ENCODE measurements at places on chromosomes 7 and 10.

- DNase-seq: no peak
Measured at GRCh38 chr7:95796617-95797016, 24.3 kb downstream of the DYNC1I1 start.

DNA sequence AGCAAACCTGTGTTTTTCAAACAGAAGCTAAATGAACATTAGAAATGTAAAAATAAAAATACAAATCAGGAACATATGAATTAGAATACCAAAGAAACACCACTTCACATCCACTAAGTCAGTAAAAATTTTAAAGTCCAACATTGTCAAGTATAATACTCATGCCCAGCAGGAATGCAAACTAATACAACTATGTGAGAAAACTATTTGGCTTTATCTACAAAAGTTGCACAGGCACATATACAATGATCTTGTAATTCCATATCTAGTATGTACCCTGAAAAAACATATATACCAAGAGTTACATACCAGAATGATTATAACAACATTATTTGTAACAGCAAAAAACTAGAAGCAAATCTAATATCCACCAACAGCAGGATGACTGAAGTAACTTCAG is 91.1 kb downstream of the RNF32 start:
- DNase-seq: no peak

GRCh38 chr10:34696423-34696822 is 118.7 kb downstream of the PARD3 start:
- no peak for DNase-seq

DNA sequence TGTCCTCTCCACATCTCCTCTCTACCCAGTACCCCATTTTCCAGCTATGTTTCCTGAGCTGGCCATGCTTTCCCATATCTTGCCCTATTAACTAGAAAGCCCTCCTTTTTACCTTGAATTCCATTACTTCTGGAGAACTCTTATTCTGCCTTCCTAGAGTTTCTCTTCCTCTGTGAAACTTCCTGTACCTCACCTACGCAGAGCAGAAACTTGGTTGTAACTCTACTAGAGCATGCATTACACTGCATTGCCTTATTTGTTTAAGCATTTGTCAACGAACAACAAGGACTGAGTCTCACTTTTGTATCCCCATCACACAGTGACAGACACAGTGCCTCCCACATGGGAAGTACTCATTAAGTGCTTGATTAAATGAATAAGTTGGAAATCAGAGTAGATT is 36.4 kb downstream of the VCL start:
- DNase-seq: no peak

DNA sequence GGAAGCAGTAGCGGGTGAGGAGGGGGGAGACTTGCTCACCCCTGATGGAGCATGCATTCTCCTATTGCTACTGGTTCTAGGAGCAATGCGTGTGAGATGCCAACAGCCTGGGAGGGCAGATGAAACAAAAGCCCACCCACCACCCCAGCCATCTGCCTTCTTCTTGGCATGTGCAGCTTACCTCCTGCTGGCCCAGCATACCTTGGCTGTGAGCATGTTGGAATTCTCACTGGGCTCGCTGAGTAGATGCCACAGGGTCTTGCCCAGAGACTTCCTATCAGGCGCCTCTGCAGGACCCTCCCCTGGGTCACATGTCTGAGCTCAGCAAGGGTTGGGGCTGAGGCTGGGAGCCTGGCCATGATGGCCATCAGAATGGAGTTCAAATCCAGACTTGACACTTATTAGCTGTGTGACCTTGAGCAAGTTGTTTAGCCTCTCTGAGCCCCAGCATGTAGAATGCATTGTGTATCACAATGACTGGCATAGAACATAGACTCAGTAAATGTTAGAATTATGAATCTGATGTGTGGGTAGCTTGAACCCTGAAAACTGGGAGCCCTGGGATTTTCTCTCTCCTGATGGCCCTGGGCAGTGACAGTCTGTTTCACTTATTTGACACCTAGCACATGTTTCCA is 38.2 kb downstream of the CDH23 start:
- DNase-seq: no peak

- DNase-seq: peak; percentile 52
Measured at GRCh38 chr7:50679218-50680007, 103.3 kb downstream of the GRB10 start.

DNA sequence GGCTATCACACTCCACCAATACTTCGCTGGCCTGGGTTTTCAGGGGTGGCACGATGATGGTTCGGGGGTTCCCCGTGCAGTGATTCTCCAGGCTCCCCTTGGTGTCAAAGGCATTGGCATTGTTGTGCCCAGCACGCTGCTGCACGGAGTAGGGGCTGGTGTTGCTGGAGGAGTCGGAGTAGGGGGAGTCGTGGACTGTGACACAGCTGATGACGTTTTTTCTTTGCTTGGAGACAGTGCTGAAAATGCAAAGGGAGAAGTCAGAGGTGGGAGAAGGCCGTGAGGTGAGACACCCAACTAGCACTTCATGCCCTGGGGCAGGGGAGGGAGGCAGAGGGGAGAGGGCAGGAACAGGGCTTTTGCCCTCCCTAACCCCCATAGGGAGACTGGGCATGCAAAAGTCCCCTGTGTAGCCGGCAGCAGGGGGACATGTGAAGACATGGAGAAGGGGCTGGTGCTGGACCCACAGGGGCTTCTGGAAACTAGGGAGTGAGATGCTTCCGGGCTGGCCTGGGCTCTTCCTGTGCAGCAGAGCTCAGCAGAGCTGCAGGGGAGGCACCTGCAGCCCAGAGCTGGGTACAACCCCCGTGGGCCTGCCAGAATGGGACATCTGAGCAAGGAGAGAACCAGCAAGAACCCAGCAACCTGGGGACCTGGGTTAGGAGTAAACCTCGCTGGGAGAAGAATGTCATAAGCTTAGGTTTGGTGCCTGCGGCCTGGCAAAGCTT is 60.5 kb downstream of the CLEC2L start:
- DNase-seq: no peak

GRCh38 chr10:132158122-132158741 is 28.5 kb upstream of the DPYSL4 start:
- DNase-seq: no peak

DNA sequence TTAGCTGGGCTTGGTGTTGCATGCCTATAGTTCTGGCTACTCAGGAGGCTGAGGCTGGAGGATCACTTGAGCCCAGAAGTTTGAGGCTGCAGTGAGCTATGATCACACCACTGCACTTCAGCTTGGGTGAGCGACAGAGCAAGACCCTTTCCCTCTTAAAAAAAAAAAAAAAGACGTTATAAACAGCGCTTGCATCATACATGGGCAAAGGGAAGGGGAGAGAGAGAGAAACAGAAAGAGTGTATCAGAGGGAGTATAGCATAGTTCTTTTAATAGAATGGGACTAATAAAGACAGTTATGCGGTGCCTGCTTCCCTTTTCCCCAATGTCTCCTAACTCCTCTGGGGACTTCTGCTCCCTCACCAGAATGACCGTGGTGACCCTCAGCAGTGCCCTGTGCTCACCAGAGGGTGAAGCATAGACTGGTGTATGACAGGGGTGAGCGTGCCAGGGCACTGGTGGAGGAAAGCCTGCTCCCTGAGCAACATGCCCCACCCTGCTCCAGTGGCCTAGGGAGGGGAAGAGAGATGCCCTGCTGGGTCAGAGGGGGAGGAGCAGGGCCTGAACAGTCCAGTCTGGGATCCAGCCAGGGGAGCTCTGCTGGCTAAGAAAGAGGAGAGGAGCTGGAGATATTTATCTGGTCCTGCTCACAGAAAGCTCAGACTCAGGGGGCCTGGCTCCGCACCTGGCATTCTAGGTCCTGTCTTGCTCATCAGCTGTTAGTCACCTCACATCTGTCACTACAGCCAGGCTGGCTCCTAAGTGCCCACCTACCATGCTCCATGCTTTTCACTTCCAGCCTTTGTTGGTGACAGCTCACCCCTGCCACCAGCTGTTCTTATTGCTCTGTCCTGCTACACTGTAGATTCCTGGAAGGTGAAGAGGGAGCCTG is 2.2 kb downstream of the PDZD7 start:
- DNase-seq: no peak

DNA sequence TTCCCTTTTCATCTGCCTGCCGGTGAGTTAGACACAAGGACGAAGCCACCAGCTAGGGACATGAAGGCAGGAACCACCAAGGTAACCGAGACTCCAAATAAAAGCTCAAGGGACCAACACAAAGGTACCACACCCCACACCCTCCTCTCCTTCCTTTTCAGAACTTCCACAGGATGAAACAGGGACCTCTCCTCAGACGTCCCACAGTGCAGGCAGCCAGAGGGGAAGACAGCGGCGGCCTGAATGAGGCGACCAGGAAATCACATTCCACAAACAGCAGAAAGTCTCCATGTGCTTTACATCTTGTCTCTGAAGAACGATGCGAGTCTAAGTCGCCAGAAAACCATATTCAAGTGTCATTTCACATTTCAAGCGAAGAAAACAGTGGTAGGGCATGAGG is 97.8 kb downstream of the DIP2C start:
- DNase-seq: no peak

GRCh38 chr7:25263337-25263736 is 35.1 kb upstream of the NPVF start:
- DNase-seq: no peak

DNA sequence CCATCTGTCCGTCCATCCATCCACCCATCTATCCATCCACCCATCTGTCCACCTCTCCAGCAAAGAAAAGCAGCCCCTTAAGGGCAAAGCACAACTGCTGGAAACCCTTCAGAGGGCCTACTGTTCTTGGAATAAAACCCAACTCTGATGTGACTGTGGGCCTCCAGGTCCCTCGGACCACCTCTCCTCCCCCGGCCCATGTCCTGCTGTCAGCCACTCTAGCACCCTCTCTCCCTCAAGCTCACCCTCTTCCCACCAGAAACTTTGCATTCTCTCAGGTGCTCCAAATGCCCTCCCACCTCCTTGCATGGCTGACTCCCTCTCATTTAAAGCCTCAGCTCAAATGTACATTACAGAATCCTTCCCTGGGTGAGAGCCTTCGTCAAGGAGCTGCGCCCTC is 110.3 kb downstream of the ARHGAP22 start:
- no peak for DNase-seq

DNA sequence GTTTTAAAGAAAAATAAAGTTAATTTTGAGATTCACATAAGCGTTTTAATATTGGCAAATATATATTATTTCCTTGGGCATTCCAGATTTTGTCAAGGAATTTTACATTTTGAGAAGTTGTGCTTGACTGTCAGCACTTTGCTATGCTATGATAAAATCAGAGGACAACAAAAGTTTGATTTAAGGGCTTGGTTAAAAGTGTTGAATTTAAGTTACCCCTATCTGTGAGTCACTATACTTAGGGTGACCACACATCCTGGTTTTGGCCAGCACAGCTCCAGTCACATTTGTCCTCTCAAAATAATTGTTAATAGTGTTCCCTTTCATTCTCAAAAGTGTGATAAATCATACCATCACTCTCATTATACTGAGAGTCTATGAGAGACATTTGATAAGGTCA is 34.2 kb upstream of the ANK3 start:
- no peak for DNase-seq

DNA sequence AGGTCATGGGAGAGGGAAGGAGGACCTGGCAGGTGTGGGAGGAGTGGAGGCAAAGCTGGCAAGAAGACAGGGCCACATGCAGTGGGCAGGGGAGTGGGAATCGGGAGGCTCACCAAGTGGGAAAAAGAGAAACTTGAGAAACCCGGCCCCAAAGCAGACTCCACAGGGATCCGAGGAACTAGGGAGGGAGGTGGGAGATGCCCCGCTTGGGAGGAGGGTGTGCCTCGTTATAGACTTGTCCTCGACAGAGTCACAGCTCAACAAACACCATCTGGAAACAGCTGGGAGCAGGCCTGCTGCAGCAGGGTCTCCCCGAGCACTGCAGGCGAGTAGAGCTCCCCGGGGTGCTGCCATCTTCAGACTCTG is 54.8 kb downstream of the MKI67 start:
- no peak for DNase-seq

GRCh38 chr7:120925392-120925791 is 25.2 kb upstream of the ING3 start:
- DNase-seq: no peak

DNA sequence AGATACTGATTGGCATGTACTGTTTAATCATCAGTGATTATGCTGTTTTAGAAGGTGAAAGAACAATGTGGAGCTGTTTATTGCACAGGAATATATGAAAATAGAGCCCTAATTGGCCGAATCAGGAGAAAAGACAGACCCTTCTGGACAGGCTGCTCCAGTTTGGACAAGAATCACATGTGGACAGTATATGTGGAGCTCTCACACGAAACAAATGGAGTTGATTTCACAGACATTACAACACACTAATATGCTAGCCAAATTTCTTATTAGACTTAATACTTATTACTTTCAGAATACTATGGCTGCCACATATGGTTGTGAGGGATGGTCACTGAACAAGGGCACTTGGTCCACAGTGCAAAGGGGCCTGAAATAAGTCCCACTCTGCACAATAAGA is 15.5 kb downstream of the TWIST1 start:
- no peak for DNase-seq

DNA sequence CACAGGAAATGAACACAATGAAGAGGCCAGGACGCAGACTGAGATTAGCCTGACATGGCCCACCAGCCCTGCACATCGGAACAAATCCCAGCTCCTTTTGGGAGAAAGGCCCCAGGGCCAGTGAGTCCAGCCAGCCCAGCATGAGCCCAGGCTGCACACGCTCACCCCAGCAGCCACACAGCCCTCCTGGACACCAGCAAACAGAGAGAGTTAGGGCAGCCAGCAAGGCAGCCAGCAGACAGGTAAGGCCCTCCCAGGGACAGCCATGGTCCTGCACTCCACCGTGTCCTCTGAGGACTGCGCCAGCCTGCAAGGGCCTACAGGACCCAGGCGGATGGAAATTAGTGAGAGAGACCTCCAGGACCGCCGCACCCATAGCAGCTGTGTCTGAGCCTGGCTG is 8.1 kb upstream of the GRID1 start:
- DNase-seq: no peak

DNA sequence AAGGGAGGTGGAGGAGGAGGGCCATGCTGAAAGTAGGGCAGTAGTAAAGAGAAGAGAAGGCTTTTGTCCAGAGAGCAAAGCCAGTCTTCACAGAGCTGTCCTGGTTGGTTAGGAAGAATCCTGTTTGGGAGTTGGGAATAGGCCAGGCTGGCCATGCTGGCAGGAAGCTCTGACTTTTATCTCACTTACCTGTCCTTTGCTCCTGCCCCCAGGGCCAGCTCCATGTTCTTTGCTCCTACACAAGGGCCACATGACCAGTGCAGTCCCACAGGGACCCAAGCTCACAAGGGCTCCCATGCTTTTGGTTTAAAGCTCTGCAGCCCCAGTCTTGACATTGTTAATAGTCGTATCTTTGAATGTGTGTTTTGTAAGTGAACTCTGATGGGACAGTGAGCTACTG is 161.6 kb upstream of the KMT2E start:
- no peak for DNase-seq

- no peak for DNase-seq
Measured at GRCh38 chr10:114928818-114929217, 9.2 kb upstream of the TRUB1 start.

DNA sequence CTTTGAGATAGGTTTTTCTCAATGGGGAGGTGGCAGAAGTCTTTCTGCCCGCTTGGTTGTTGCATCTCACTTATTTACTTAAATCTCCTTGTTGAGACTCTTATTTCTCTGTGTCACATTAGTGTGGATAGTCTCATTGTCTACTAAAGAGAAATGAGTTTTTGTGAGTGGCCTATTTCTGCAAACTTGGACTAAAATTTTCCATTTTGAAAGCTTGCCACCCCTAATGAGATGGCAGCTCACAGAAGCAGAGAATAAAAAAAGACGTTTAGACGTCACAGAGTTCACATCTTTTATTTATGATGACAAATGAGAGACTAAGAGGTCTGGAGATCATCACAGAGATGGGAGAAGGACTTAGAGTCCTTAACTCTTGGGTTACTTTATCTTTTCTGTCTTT is 262.7 kb upstream of the PHYHIPL start:
- no peak for DNase-seq

- no peak for DNase-seq
Measured at GRCh38 chr7:37382546-37383088, 66.0 kb downstream of the ELMO1 start.

GRCh38 chr10:72059843-72060822 is 28.2 kb downstream of the SPOCK2 start:
- no peak for DNase-seq

Measured in NCI-H146 (cell line).